Left ventricle myocardium inferior (tissue), 1 donor: ENCODE measurements at places on chromosomes 13 and 19. TPM values are rescaled to one million over a fixed set of nuclear protein-coding genes. Genes with fewer than 3 reads are reported as not detected.

GRCh38 chr19:30150626-30151025 lies 208.6 kb downstream of the URI1 start:
- no peak for DNase-seq

GRCh38 chr19:48822514-48822913 lies 11.7 kb upstream of the BCAT2 start:
- DNase-seq, result no peak

- DNase-seq, result no peak
Measured at GRCh38 chr13:58238972-58239773, 607.6 kb downstream of the PCDH17 start.

GRCh38 chr13:29448174-29448573 lies 147.3 kb downstream of the SLC7A1 start:
- DNase-seq, result no peak

GRCh38 chr19:38862321-38863059 lies 12.7 kb upstream of the HNRNPL start:
- no peak for DNase-seq

DNA sequence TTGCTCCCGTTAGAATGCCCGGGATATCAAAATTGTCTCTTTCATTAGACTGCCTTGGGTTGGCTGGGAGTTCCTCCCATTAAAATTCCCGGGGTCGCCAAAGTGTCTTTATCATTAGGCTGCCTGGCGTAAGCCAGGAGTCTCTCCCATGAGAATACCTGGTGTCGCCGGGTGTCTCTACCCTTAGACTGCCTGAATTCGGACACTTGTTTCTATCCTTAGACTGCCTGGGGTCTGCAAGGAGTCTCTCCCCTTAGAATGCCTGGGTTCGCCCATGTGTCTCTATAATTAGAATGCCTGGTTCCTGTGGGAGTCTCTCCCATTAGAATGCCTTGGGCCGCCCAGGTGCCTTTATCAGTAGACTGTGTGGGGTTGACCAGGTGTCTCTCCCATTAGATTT lies 1538.2 kb downstream of the UQCRFS1 start:
- no peak for DNase-seq

- no peak for DNase-seq
Measured at GRCh38 chr19:2516727-2517126, 40.8 kb downstream of the GADD45B start.

- DNase-seq, result no peak
Measured at GRCh38 chr13:23381866-23382265, 51.6 kb downstream of the SACS start.

GRCh38 chr19:47486900-47487299 lies 2.9 kb upstream of the KPTN start:
- DNase-seq, result no peak

- DNase-seq, result peak; percentile 38
Measured at GRCh38 chr19:5023128-5023571, 54.2 kb downstream of the KDM4B start.

GRCh38 chr19:1161716-1162115 lies 12.4 kb downstream of the SBNO2 start:
- DNase-seq, result no peak

- no peak for DNase-seq
Measured at GRCh38 chr19:38194061-38194701, 29.8 kb downstream of the DPF1 start.

- peak; percentile 63 for DNase-seq
Measured at GRCh38 chr19:19546751-19547162, 8.7 kb downstream of the CILP2 start.

DNA sequence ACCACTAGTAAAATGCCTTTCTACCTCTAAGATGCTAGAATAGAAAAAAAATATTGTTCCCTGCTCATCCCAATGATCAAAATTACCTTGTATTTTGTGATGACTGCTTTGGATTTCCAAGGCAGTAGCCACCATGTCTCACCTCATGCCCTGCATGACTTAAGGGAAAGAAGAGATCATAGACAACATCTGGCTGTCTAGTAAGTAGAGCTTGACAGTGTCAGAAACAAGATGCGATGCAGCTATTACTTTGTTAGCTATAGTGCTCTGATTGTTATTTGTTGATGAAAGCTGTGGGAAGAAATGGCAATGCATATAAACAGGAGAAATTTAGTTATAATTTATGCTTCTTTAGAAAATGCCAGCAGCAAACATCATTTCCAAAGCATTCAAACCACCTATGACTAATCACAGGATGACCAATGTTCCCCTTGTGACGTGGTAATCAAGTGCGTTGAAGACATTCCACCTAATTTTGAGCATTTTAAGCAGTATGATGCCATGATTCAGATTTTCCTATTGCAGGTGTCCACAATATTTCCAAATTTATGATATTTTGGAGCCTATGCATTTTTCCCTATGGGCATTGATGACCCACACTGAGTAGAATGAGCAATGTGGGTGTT lies 308.3 kb downstream of the KCNRG start:
- no peak for DNase-seq

GRCh38 chr13:44542361-44542760 lies 33.8 kb downstream of the TSC22D1 start:
- no peak for DNase-seq

DNA sequence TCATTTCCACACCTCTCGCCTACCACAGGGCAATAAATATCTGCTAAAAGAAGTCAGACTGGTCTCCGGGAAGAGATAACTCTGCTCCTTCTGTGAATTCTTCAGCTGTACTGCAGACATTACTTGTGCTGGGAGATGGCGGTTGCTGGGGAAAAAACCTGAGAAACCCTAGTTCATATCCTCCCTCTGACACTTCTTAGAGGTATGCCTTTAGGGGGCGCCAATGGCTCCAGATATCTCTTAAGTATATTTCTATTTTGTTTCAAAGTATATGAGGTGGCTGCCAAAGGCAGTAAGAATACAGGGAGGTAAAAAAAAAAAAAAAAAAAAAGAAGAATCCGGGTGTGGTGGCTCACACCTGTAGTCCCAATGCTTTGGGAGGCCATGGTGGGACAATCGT lies 175.2 kb downstream of the PAN3 start:
- DNase-seq, result no peak

DNA sequence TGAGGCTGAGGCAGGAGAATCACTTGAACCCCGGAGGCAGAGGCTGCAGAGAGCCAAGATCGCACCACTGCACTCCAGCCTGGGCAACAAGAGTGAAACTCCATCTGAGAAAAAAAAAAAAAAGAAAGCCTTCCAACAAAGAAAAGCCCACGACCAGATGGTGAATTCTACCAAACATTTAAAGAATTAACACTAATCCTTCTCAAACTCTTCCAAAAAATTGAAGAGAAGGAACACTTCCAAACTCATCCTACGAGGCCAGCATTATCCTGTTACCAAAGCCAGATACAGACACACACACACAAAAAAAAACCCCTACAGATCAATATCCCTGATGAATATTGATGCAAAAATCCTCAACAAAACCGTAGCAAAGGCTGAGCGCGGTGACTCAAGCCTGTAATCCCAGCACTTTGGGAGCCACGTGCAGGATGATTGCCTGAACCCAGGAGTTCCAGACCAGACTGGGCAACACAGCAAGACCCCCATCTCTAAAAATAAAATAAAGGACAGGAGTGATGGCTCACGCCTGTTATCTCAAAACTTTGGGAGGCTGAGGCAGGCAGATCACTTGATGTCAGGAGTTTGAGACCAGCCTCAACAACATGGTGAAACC lies 6.2 kb upstream of the EVI5L start:
- no peak for DNase-seq

- no peak for DNase-seq
Measured at GRCh38 chr13:34611671-34612070, 330.4 kb upstream of the NBEA start.

- peak; percentile 20 for DNase-seq
Measured at GRCh38 chr19:11881151-11881800, 6.3 kb upstream of the ZNF69 start.

DNA sequence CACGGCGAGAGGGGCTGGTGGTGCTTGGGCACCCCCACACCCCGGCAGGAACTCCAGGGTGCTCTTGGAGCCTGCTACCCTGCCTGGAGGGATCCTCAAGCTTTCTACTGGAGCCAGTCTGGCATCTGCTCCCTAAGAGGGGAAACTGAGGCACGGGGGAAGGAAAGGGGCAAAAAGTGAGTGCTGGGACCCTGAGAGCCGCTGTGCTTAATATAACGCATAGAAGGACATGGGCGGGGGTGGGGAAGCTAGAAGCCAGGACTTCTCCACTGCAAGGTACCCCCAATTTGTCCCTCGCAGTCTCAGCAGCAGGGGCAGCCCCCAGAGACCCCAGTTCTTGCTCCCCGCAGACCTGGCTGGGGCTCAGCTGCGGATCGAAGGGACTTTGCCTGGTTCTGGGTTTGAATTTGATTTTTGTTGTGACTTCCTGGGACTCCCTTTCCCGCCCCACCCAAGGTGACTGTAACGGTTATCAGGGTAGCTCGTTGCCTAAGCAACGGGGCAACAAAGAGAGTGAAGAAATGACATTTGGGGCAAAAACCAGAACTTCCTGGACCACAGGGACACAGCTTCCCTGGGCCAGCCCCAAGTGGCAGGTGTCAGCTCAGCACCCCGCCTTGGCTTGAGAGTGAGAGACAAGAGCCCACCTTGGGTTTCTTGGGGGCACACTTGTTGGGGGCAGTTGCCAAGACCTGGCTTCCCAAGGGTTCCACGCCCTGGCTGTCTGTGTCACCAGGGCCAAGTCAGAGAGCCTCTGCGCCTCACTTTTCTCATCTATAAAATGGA lies 638 bp downstream of the ADGRE5 start:
- DNase-seq, result peak; percentile 37

DNA sequence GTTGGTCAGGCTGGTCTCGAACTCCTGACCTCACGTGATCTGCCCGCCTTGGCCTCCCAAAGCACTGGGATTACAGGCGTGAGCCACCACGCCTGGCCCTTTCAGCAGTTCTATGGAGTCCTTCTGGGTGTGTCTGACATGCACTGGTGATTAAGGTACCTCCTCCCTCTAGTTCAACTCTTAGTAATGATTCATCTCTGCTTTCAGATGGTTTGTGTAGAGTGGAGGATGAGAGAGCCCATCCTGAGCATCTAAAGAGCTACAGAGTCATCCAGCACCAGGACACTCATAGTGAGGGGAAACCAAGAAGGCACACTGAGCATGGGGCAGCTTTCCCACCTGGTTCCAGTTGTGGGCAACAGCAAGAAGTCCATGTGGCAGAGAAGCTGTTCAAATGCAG lies 8.2 kb downstream of the ZNF584 start:
- no peak for DNase-seq

DNA sequence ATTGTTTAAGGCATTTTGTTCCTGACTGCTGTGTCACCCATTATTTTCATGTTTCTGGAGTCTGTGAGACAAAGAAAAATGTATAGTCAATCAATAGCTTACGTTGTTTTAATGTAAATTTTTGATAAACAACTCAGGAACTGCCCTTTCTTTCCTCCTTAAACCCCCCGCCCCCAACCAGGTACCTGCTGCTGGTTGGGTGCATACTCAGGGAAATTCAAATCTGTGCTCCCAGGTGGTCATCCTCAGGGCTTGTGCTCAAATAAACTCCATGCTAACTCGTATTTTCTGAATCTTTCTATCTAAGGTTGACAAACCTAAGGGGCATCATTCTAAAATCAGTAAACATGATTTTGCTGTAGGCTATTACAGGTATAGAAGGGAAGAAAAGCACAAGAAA lies 4.1 kb upstream of the CDC16 start:
- no peak for DNase-seq

- DNase-seq, result no peak
Measured at GRCh38 chr13:24168392-24168750, 7.9 kb downstream of the SPATA13 start.

GRCh38 chr19:1315470-1316166 lies 29.9 kb downstream of the EFNA2 start:
- peak; percentile 53 for DNase-seq

DNA sequence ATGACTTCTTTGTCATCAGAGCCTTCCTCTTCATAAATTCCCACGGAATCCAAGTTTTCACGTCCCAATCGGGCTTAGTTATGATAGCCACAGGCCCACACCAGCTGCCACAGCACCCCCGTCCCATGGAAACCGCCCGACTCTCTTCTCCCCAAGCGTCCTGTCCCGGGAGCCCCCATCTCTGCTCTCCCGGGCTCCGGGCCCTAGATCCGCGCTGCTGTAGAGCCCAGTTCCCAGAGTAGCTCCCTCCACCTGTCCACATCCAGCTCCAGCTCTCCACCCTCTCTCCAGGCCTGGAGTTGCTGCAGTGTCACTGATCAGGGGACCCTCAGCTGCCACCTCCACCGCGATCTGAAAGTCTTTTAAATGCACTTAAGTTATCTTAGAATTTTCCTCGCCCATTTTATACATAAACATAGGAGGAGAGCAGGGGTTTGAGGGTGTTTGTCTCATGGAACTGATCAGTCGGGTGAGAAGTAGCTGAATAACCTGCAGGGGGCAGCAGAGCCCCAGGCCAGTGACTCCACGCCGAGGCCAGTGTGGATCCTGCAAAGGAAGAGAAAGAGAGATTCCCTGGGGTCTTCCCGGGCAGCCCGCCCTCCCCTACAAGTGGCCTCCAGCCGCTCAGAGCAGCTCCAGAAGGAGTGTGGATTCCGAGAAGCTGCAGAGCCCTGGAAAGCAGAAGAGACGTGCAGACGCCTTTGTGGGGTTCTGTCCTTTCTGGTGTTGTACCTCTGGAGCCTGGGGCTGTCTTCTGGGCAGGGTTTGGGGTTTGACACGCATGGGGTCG lies 1.1 kb upstream of the ZNF763 start:
- DNase-seq, result peak; percentile 88

GRCh38 chr19:29530540-29531457 lies 5.0 kb downstream of the VSTM2B start:
- DNase-seq, result no peak

The CCDC70 gene
- total RNA-seq, result not detected

The CGB2 gene
- total RNA-seq, result not detected

The CD37 gene
- 3.7 TPM for total RNA-seq

The MBNL2 gene
- 76.5 TPM for total RNA-seq

The CAPN12 gene
- 0.22 TPM for total RNA-seq

The ZNF471 gene
- 6.9 TPM for total RNA-seq

The MTRF1 gene
- total RNA-seq, result 13.2 TPM

The FXYD1 gene
- 509 TPM for total RNA-seq

The PCP2 gene
- 2.7 TPM for total RNA-seq

The MAB21L1 gene
- total RNA-seq, result 0.47 TPM

The MIA gene
- not detected for total RNA-seq

The KLF1 gene
- total RNA-seq, result not detected
